ENCODE measurements at places on chromosomes 4 and X. TPM values are rescaled to one million over a fixed set of nuclear protein-coding genes. Genes with fewer than 3 reads are reported as not detected.

DNA sequence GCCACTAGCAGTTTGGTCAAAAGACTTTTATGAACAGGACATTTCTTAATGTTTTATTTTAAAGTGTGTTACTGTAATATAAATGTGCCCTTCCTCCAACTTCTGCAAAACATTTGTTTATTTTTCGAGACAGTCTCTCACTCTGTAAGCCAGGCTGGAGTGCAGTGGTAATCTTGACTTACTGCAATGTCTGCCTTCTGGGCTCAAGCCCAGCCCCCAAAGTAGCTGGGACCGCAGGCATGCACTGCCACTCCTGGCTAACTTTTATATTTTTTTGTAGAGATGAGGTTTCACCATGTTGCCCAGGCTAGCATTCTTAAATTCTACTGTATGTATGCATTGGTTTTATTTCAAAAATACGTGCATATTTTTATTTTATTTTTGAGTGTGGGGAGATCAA, 1201.9 kb downstream of the STIM2 start:
- DNase-seq, result no peak

The ERAS gene
- not detected for total RNA-seq

The DKK2 gene
- total RNA-seq, result 1.1 TPM

The TLR2 gene
- total RNA-seq, result 38.5 TPM
